Hepatocyte (in vitro differentiated cells): ENCODE measurements at places on chromosomes 5 and 9. TPM values are rescaled to one million over a fixed set of nuclear protein-coding genes. Genes with fewer than 3 reads are reported as not detected.

- no peaks in the 10 kb centered on the region for H3K4me1 ChIP-seq
- no peaks in the 10 kb centered on the region for H3K27me3 ChIP-seq
- H3K27ac ChIP-seq, result no peak overlapping the region
Measured at GRCh38 chr5:36052538-36052937, 14.1 kb downstream of the UGT3A2 start.

GRCh38 chr9:2338777-2339365 lies 282.7 kb upstream of the VLDLR start:
- no peaks in the 10 kb centered on the region for H3K27me3 ChIP-seq
- H3K4me1 ChIP-seq, result peaks cover 15% of the 10 kb centered on the region
- no peaks in the 10 kb centered on the region for H3K36me3 ChIP-seq
- H3K4me3 ChIP-seq, result no peak overlapping the region

DNA sequence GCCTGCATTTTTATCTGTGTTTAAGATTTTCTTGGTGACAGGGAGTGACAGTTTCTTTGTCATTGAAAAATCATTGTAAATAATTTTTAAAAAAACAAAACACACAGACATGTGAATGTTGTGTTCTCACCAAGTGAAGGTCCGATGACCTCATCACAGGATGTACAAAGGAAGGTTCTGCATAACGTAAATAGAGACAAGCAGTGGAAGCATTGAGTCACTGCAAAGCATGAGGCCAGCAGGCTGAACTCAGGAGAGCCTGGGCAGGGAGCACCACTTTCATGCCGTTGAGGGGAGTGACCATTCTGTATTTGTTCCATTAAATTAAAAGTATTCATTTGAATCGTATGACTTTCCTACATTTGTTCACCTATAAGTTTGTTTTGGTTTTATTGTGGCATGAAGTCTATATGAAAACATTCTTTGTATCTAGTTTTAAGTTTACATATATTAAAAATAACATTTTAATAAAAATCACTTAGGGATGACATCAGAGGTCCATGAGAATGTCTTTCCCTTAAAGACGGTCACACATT lies 70.4 kb upstream of the TLE1 start:
- peak; percentile 81 for DNase-seq
- no peaks in the 10 kb centered on the region for H3K27me3 ChIP-seq
- no peak overlapping the region for H3K4me3 ChIP-seq
- no peaks in the 10 kb centered on the region for H3K36me3 ChIP-seq
- peak overlapping the region; percentile 46 for H3K27ac ChIP-seq

GRCh38 chr9:75918154-75918553 lies 27.7 kb downstream of the PCSK5 start:
- no peak for DNase-seq
- no peaks in the 10 kb centered on the region for H3K36me3 ChIP-seq
- no peak overlapping the region for H3K27ac ChIP-seq
- H3K27me3 ChIP-seq, result no peaks in the 10 kb centered on the region
- H3K4me1 ChIP-seq, result peaks cover 12% of the 10 kb centered on the region

DNA sequence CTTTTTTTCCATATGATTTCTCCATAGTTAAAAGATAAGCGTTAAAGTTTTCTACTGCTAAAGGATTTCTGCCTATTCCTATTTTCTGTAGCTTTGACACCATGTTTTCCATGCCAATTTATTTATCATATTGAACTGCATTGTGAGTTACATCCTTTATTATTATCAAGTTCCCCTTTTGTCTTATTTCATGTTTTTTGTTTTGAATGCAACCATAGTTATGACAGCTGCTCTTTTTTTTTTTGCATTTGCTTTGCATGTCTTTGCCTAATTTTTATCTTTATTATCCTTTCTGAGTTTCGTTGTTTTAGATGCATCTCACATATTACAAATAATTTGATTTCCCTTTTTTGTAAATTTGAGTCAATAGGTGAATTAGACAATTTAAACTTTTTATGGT lies 161.5 kb downstream of the DEPDC1B start:
- no peak overlapping the region for H3K27ac ChIP-seq
- H3K4me3 ChIP-seq, result no peak overlapping the region
- no peaks in the 10 kb centered on the region for H3K27me3 ChIP-seq
- H3K36me3 ChIP-seq, result no peaks in the 10 kb centered on the region
- no peak for DNase-seq

- peaks cover 16% of the 10 kb centered on the region for H3K4me1 ChIP-seq
- DNase-seq, result no peak
- no peak overlapping the region for H3K27ac ChIP-seq
- peaks cover 64% of the 10 kb centered on the region for H3K27me3 ChIP-seq
- H3K4me3 ChIP-seq, result no peak overlapping the region
- H3K36me3 ChIP-seq, result no peaks in the 10 kb centered on the region
Measured at GRCh38 chr5:55236800-55237199, 3.4 kb upstream of the CCNO start.

DNA sequence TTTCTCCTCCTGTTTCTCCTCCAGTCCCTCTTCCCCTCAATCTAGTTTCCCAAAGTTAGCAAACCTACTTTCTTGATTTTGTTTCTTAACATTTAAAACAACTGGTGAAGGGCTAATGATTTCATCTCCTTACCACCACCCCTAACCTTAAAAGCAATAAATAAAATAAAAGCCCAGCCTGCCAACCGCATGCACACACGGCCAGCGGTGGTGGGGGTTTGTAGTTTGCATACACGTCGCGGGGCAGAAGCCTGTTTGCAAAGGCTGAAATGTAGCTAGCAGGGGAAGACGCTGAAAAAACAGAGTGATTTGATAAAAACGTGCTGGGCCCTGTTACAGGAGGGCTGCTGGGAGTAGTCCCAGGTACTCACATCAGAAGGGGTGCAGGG lies 1.9 kb upstream of the DMRT2 start:
- no peak overlapping the region for H3K4me3 ChIP-seq
- no peak overlapping the region for H3K27ac ChIP-seq
- H3K4me1 ChIP-seq, result no peaks in the 10 kb centered on the region
- H3K27me3 ChIP-seq, result no peaks in the 10 kb centered on the region

DNA sequence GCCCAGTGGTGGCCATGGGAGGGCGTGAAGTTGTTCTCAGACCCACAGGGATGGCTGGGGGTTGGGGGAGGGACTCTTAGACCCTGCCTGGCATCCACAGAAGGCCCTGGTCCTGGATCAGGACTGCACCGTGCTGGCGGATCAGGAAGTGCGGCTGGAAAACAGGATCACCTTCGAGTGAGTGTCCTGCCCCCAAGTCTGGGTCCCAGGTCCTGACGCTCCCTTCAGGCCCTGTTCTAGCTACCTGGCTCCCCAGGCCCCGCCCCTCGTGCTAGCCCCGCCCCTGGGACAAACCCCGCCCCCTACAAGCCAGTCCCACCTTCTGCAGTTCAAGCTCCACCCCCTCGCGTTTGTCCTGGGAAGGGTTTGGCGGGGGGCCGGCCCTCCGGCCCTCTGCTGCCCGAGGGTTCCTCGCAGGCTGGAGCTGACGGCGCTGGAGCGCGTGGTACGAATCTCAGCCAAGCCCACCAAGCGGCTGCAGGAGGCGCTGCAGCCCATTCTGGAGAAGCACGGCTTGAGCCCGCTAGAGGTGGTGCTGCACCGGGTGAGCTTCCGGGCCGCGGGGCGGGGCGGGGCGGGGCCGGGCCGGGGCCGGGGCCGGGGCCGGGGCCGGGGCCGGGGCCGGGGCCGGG lies 12.9 kb downstream of the RGS14 start:
- DNase-seq, result peak; percentile 97
- H3K4me3 ChIP-seq, result peak overlapping the region; percentile 70
- no peaks in the 10 kb centered on the region for H3K27me3 ChIP-seq
- H3K36me3 ChIP-seq, result no peaks in the 10 kb centered on the region
- H3K27ac ChIP-seq, result peak overlapping the region; percentile 73

DNA sequence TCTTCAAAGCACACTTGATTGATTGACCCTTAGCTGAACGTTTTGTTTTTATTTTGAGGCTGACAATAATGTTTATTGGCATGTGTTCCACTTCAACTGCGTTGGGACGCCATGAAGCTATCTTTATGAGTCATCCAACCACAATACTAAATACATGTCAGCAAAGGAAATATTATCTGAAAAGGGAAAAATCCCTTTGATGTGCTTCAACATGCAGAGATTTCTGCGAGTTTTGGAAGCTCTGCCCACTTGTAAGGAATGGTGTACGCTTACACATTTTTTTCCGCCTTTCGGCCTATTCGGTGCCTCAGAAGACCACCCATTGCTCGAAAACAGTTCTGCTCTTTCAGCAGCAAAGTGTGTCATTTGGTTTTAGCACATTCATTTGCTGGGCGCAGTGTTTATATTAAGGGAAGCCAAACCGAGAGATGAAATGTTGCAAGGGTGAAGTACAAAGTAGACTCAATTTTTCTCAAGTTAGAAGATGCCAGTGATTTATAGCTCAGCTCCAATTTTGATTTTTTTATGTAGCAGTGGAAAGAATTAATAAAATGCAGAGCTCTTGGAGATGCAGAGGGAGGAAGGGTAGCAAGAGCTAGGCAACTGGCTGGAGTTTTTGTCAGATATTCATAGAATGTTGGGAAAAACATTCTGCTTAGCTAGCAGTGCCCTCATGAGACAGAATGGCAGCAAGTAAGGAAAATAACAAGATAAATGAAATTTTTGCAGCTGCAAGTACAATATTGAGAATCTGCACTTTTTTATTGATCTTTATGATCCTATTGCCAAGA lies 68.9 kb downstream of the PRDM6 start:
- DNase-seq, result peak; percentile 63
- no peak overlapping the region for H3K4me3 ChIP-seq
- H3K27me3 ChIP-seq, result no peaks in the 10 kb centered on the region
- peaks cover 36% of the 10 kb centered on the region for H3K4me1 ChIP-seq

GRCh38 chr5:97163360-97163764 lies 19.7 kb downstream of the RIOK2 start:
- H3K36me3 ChIP-seq, result peaks cover 6% of the 10 kb centered on the region
- no peaks in the 10 kb centered on the region for H3K27me3 ChIP-seq
- no peak for DNase-seq
- no peak overlapping the region for H3K27ac ChIP-seq

- H3K27ac ChIP-seq, result no peak overlapping the region
- H3K27me3 ChIP-seq, result no peaks in the 10 kb centered on the region
- no peak overlapping the region for H3K4me3 ChIP-seq
- peaks cover 4% of the 10 kb centered on the region for H3K36me3 ChIP-seq
- no peak for DNase-seq
- no peaks in the 10 kb centered on the region for H3K4me1 ChIP-seq
Measured at GRCh38 chr5:96852759-96853158, 23.5 kb upstream of the ERAP2 start.

DNA sequence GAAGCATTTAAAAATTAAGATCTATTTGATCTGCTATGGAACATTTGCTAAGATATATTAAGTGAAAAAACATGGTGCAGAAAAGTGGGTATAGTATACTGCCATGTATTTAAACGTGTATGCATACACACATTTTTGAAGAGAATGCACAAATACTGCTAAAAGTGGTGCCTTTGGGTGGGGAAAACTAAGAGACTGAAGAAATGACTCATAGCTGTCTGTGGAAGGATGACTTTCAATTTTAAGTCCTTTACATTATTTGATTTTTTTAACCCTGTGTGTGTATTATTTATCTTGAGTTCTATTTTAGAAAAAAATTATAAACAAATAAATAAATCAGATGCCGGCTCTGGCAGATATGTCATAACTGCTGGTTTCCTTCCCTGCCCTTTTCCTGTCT lies 120.7 kb upstream of the SLIT3 start:
- DNase-seq, result no peak
- no peaks in the 10 kb centered on the region for H3K4me1 ChIP-seq
- H3K27me3 ChIP-seq, result no peaks in the 10 kb centered on the region
- H3K27ac ChIP-seq, result no peak overlapping the region

GRCh38 chr9:104992659-104993058 lies 64.7 kb upstream of the ABCA1 start:
- H3K36me3 ChIP-seq, result no peaks in the 10 kb centered on the region
- DNase-seq, result peak; percentile 32
- no peaks in the 10 kb centered on the region for H3K27me3 ChIP-seq
- peak overlapping the region; percentile 95 for H3K27ac ChIP-seq
- H3K4me3 ChIP-seq, result no peak overlapping the region

- no peaks in the 10 kb centered on the region for H3K4me1 ChIP-seq
- H3K27me3 ChIP-seq, result no peaks in the 10 kb centered on the region
- no peaks in the 10 kb centered on the region for H3K36me3 ChIP-seq
- H3K4me3 ChIP-seq, result no peak overlapping the region
- peak; percentile 64 for DNase-seq
- peak overlapping the region; percentile 90 for H3K27ac ChIP-seq
Measured at GRCh38 chr5:172801179-172801671, 30.2 kb upstream of the DUSP1 start.

GRCh38 chr5:18375641-18376040 lies 741.4 kb downstream of the TAF11L14 start:
- H3K4me1 ChIP-seq, result no peaks in the 10 kb centered on the region
- no peak overlapping the region for H3K4me3 ChIP-seq
- H3K27me3 ChIP-seq, result no peaks in the 10 kb centered on the region
- H3K36me3 ChIP-seq, result no peaks in the 10 kb centered on the region
- no peak for DNase-seq

GRCh38 chr5:178223828-178224335 lies 8.7 kb downstream of the PHYKPL start:
- peaks cover 8% of the 10 kb centered on the region for H3K4me1 ChIP-seq
- no peaks in the 10 kb centered on the region for H3K36me3 ChIP-seq
- H3K27ac ChIP-seq, result no peak overlapping the region
- H3K4me3 ChIP-seq, result no peak overlapping the region
- DNase-seq, result no peak

- DNase-seq, result no peak
- no peaks in the 10 kb centered on the region for H3K36me3 ChIP-seq
- no peaks in the 10 kb centered on the region for H3K27me3 ChIP-seq
- H3K27ac ChIP-seq, result peak overlapping the region; percentile 81
- peaks cover 62% of the 10 kb centered on the region for H3K4me1 ChIP-seq
Measured at GRCh38 chr5:124650147-124650561, 96.3 kb downstream of the ZNF608 start.

DNA sequence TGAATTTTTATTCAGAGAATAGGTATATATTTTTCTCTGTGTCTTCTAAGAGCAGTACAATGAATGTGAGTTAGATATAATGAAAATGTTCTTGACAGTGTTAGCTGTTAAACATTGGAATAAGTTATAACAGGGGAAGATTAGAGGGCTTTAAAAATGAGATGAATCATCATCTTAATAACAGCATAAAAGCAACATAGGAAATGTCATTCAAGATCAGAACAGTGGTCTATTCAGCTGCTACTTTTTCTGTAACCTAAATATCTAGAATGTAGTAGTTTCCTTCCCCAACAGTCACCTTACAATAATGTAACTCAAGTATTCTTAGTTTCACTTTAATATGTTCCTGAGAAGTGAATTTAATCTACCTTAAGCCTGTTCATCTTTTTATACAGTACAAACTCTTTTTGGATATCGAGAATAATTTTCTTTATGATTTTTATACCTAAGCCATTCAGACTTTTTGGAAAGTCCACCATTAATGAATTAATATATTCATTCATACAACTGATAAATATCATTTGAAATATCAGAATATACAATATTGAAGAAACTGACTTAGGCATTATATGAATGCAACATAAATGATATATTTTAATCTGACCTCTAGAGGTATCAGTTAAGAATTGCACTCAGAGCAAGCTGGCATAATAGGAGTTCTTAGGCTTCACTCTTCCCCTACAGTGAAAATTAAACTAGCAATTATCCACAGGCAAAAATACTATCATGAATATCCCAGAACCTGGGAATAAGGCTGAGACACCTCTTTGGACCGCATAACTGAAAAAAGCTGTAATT lies 66.1 kb upstream of the EDIL3 start:
- H3K4me3 ChIP-seq, result no peak overlapping the region
- H3K36me3 ChIP-seq, result no peaks in the 10 kb centered on the region
- H3K27me3 ChIP-seq, result no peaks in the 10 kb centered on the region
- H3K4me1 ChIP-seq, result no peaks in the 10 kb centered on the region
- H3K27ac ChIP-seq, result no peak overlapping the region

Gene NR6A1
- total RNA-seq, result 4.0 and 4.5 TPM in 2 replicates

Gene PCDHGA6
- 0.12 TPM in 1 of 2 replicates, not detected in the other for total RNA-seq

Gene COL5A1
- total RNA-seq, result 163 and 342 TPM in 2 replicates

Gene ARSK
- total RNA-seq, result 15.0 and 15.1 TPM in 2 replicates

Gene KCNMB1
- 0.07 and 0.36 TPM in 2 replicates for total RNA-seq

Gene PALM2AKAP2
- 7.0 and 7.8 TPM in 2 replicates for total RNA-seq

Gene GRM6
- not detected in 2 replicates for total RNA-seq

Gene ADGRD2
- total RNA-seq, result not detected in 2 replicates

Gene TMEFF1
- total RNA-seq, result 8.7 and 13.7 TPM in 2 replicates

Gene MARVELD2
- total RNA-seq, result 43.5 and 45.4 TPM in 2 replicates

Gene DNM1
- 13.4 and 14.4 TPM in 2 replicates for total RNA-seq
